ENCODE measurements at places on chromosomes 16 and 17.

- no peak for DNase-seq
These were observed 154.0 kb downstream of the C16orf78 start for GRCh38 chr16:49527611-49528010.

DNA sequence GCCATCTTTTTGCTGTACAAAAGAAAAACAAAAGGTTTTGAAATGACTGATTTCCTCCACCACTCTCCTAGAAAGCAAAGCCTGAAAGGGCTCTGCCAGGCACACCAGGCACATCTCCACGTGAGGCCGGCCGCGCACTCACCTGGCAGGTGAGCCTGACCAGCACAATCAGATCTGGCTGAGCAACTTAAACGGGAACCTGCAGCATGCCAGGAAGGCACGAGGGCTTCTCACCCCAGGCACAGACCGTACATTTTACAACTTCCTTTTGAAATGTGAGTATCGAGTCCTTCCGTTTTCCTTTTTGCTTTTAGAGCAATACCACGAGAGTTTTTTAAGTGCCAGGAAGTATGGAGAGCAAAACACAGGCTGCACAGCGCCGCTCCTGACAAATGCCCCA lies 22.5 kb downstream of the SLC38A10 start:
- DNase-seq: no peak

DNA sequence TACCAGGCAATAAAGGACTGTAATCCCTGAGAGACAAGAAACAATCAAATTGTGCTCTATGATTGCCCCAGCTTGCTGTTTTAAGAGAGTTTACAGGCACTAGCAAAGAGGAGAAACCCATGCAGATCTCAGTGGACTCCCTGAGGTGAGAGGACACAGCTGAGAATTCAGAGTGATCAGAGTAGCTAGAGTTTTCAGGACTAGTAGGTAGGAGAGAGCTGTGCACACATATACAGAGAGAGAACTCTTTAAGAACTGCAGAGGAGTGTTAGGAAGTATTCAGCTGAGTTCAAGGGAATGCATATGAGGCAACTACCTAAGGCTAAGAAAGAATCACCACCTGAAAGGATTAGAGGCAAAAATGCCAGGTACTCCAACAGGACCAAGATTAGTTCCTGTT lies 904.8 kb downstream of the CDH8 start:
- DNase-seq: no peak

- no peak for DNase-seq
These were observed 32.2 kb upstream of the ETV4 start for GRCh38 chr17:43578404-43578698.

DNA sequence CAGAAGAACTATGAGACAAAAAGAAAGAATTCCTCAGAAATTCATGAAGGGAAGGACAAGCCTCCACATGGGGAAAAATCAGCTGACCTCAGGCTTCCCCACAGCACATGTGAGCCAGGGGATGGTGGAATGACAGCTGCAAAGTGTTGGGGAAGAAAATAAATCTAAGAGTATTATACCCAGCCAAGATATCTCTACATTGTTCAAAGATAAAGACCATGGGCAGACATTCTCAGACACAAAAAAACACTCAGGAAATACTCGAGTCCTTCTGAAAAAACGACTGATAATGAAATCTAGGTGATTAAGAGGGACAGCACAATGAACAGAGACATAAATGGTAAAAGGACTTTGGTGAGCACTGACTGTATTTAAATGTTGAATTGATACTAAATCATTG lies 3.9 kb downstream of the RAB40B start:
- DNase-seq: no peak

DNA sequence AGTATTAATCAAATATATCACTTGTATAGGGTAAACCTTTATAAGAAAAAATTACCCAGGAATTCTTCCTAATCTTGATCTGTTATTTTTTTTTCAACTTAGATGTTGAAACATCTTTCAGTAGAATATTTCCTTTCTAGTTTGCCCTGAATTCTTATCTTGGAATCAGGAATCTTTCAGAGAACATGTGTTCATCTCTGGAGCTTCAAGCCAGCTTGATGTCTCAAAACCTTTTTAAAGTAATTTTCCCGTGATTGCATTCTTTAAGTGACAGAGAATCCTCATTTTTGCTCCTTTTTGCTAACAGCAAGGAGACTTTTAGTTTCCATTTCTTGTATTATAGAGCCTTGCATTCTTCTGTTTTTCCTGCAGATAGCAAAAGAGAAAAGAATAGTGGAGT lies 90.8 kb downstream of the ELAC2 start:
- no peak for DNase-seq

DNA sequence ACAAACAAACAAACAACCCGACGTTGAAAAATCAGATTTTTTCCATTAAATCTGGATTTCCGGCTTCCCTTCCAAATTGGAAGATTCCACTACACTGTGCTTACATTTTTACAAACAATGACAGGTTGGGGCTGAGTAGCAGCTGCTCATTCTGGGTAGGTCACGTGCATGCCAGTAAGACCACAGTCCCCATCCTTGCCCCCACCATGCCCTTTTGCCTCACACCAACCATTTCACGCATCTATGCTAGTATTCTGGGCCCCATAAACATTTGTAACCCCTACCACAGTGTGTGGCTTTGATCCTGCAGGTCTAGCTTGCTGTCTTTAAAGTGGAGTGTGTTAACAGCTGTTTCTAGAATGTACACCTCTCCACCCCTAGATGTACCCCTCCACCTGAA lies 366.1 kb downstream of the XYLT1 start:
- DNase-seq: no peak

GRCh38 chr17:41067281-41067680 lies 1.6 kb upstream of the KRTAP2-4 start:
- peak; percentile 82 for DNase-seq

GRCh38 chr16:50152351-50152806 lies 727 bp upstream of the TENT4B start:
- DNase-seq: peak; percentile 25

GRCh38 chr16:23294260-23294659 lies 7.8 kb upstream of the SCNN1B start:
- no peak for DNase-seq

DNA sequence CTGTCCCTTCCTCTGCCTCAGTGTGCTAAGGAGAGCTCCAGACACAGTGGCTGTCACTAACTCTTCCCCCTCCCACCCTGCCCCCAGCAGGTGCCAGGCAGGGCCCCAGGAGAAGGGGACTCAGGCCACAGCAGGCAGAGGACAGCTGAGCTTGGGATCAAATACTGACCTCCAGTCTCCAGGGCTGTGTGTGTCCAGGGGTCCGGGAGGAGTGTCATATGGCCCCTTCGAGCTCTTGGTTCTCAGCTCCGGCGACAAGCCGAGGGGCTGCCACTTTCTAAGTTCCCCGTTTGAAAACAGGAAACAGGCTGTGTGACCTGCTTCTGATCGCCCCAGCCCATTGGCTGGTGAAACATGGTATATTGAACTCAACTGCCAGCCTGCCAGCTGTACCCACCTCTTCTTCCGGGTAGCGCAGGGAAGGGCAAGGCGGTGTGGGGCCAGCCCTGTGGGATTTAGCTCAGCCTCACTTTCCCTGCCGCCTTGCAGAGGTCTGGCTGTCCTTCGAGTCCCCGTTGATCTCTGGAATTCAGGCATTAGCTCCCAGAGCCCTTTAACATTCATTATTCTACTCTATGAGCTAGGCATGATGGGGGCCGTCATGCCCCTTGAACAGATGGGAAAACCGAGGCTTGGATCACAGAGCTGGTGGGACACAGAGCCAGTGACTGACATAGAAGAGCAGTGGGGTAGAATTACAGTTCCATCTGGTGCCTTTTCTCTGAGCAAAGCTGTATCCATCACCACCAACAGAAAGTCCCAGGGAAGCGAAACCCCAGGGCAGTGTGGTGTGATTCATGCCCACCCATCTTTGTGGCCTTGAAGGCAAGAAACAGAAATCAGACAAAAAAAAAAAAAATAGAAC lies at the start of gene SNX20:
Gene SNX20, minus strand, starts transcription at position 292 of the 865 bp plus-strand sequence. CDS start 3,786 bp downstream, outside the sequence.
- DNase-seq: no peak

GRCh38 chr17:77546772-77547241 lies 406.0 kb downstream of the SEC14L1 start:
- no peak for DNase-seq
